ENCODE measurements at places on chromosomes 7 and 10.

GRCh38 chr10:129677377-129677927, 210.4 kb downstream of the MGMT start:
- DNase-seq, result no peak

GRCh38 chr7:75723444-75723843, 15.3 kb downstream of the HIP1 start:
- DNase-seq, result no peak

DNA sequence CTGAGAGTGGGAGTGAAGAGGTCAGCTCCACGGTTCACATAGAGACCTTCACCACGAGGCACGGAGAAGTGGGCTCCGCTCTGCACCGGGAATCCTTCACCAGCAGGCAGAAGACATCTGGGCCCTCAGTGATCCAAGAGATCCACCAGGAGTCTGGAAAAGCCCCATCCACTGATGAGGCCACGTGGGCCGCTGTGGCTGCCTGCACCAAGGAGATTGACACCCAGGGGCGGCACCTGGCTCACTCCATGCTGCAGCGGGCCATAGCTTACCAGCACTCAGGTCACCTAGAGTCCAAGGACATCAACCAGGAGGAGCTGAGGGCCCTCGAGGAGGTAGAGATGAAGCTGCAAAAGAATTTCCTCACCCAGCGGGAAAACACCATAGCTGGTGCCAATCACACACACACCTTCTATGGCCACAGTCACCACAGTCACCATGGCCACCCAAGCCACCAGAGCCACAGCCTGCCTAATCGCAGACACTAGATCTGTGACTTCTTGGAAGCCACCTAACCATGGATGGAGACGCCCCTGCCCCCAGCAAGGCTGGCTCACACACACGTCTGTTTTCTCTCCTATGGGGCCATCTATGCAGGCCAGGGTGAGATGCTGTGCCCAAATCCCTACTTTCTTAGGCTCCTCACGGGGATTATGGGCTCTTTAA, 694 bp downstream of the C10orf62 start:
- DNase-seq, result no peak

- no peak for DNase-seq
These were observed 28.7 kb downstream of the RAMP3 start for GRCh38 chr7:45186261-45186813.

DNA sequence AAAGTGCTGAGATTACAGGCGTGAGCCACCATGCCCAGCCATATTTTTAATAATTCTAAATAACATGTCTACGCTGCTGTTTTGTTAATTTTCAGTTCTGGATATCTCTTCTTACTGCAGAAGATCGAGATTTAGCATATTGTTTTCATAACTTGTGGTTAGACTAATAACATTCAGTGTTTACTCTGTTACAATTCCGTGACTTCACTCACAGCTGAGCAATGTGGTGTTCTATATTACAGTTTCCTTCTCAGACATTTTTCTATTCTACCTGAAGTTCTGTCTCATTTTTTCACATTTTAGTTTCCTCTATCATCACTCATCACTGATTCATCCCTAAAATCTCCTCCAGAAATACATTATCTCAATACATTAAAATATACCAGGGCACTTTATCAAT, 10.9 kb downstream of the RNF32 start:
- no peak for DNase-seq

DNA sequence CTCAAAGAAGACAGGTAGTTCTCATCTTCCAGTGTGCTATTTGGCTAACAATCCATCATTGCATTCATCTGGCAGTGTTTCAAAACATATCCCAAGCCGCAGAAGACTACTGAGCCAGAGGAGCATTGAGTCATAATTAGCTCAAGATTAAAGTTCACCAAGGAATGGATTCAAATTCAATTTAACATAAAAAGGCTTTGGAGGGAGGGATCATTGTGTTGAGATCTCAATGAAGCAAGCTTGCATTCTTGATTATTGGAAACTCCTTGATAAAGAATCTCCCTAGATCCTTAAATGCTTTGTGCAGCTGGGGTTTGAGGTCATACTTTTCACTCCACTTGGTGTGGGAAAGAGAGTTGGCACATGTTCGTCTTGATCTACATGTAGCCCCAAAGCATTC, 142.8 kb upstream of the SEMA3A start:
- DNase-seq, result peak; percentile 56

- peak; percentile 63 for DNase-seq
These were observed 559 bp downstream of the DBF4 start for GRCh38 chr7:87876869-87877234.

- DNase-seq, result peak; percentile 10
These were observed 69.5 kb upstream of the VOPP1 start for GRCh38 chr7:55641811-55642210.

GRCh38 chr7:15104411-15105092, 202.0 kb upstream of the DGKB start:
- no peak for DNase-seq

DNA sequence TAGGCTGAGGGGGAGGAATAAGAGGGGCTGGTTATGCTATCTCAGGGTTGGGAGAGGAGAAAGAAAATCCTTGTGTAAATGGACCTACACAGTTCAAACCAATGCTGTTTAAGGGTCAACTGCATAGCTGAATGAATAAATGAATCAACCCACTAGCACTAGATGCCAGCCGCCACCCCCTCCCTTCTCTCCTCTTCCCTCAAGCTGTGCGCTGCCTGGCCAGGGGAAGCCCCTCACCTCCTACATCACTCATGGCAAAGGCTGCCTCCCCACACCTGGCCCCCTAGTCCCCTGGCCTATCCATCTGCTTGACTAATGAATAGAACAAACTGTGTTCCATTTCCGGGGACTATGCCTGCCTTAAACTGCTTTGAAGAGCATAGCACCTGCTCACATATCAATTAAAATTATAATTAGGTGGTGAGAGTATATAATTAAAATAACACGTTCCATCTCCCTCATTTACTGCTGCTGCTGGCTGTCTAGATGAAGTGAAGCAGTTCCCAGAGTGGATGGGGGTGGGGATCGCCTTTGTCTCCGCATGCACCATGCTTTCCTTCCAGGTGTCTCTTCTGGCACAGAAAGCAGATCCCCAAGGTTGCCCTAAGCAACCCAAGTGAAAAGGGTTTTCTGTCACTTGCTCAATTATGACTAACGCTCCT, 32.6 kb downstream of the GRID1 start:
- DNase-seq, result no peak

- DNase-seq, result peak; percentile 26
These were observed 249.4 kb downstream of the CACNA2D1 start for GRCh38 chr7:82194016-82194643.

GRCh38 chr7:65219623-65220022, 154.0 kb upstream of the ZNF92 start:
- DNase-seq, result no peak

- no peak for DNase-seq
These were observed 687.3 kb downstream of the KCNMA1 start for GRCh38 chr10:76950354-76950753.

DNA sequence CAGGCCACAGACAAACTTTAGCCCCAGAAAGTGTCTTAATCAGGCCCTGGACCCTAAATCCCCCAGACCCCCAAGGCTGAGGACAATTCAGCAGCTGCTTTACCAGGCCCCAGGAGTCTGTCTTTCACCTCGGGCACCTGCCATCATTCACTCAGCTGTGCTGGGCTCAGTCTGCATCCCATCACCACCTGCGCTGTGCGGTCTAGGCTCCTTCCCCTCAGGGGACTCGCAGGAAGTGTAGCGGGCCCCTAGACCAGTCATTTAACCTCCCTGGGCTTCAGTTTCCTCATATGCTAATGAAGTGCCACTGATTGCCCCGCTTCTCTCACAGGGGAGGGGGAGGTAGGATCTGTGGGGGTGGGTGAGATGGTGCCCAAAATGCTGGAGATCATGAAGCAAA, 76.4 kb upstream of the ZMIZ1 start:
- no peak for DNase-seq
